ENCODE measurements at places on chromosomes 4 and X.

DNA sequence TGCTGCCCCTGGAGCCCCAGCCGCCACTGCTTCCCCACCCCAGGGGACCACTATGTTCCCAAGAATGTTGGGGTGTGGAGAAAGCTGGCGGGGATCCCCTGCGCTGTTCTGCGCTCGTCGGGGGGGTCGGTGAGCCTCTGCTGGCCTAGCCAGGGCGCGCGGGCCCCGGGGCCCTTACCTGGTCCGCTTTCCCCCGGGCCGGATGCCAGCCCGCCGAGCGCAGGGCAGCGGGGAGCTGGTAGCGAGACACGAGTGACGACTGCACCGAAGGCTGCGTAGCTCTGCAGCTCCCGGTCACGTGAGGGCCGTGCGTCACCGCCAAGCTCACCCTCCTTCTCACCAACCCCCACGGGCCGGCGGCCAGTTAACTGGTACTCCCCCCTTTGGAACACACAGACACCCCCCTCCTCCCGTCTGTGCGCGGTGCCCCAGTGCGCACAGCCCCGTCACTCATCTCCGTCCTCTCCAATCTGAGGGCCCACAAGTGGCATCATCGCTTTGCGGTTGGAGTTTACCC lies at the start of gene BEX1:
Gene BEX1 (minus strand): TSS at position 254 of the 517 bp plus-strand sequence. CDS start 897 bp downstream, outside the sequence.
- no peak for DNase-seq

DNA sequence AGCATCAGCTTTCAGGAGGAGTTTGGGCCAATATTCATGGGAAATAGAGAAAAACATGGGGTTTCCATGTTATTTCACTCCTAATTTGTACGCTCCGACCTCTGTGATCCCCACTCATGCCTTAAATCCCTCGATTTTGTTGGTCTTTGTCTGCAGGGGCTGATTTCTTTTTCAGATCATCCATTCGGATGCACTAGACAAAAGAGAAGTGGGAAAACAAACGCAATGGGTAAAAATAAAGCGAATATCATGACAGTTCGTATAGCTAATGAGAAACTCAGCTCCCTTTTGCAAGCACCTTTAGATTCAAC lies 139.1 kb upstream of the PLAC1 start:
- DNase-seq, result no peak

- DNase-seq, result no peak
Observed at GRCh38 chr4:70678383-70678999, 9.8 kb upstream of the UTP3 start.

DNA sequence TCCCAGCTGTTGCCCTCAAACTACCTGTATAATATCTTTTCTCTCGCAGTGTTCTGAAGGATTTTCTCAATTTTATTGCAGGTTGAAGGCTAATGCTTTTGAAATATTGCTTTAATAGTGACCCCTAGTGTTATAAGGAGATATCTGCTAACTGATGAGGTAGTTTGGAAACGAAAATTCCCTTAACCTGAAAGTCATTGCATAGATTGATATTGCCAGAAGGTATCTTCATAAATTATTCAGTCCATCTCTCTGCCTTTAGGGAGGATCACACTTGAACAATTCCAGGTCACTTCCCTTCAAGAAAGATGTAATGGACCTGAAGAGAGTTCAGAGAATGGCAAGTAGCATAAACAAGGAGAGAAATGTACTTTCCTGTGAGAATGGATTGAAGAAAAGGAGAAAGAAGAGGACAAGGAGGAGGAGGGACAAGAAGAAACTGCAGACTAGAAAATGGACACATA lies 44.1 kb downstream of the TIGD4 start:
- no peak for DNase-seq

DNA sequence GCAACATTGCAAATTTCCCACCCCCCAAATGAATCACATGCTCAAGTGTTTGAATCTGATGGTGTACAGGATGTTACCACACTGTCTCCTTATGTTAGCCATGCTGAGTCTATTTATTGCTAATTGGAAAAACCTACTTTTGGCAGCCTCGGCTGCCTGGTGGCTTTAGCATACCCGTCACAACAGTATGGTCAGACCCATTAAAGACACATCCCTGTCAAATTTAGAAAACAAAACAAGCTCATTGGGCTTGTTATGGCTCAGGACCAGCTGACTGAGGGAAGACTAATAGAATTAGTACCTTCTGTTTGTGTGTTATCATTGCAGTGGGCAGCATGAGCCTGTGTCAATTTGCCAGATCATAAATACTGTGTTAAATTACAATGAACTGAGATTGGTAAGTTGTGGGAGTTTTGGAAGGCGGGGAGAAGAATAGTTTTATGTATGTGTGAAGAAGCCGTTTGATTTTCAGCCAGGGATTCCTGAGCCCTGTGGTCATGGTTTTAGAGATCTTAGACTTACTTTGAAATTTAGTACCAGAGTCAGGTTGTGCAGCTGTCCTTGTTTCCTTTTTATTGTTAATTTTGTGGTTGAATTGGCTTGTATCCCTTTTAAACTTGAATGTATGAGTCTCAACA lies 66.8 kb downstream of the POLA1 start:
- DNase-seq, result no peak

DNA sequence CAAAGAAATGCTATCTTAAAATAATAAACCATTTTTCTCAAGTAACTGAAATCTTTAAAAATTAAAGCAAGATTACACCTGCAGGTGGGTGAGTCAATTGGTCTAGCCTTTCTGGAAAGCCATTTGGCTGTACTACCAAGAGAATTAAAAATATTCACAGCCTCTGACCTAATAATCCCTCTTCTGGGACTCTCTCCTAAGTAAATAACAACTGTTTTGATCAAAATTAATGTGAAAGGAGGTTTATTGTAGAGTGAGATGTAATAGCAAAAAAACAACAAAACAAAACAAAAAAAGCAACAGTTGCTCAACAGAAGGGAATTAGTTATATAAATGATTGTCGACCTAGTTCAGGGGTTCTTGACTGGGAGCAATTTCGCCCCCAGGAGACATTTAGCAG lies 89.0 kb downstream of the GEMIN8 start:
- no peak for DNase-seq

GRCh38 chr4:140523370-140523856 lies 555 bp upstream of the ELMOD2 start:
- no peak for DNase-seq

GRCh38 chr4:140450352-140450751 lies 22.9 kb upstream of the CLGN start:
- DNase-seq, result no peak

DNA sequence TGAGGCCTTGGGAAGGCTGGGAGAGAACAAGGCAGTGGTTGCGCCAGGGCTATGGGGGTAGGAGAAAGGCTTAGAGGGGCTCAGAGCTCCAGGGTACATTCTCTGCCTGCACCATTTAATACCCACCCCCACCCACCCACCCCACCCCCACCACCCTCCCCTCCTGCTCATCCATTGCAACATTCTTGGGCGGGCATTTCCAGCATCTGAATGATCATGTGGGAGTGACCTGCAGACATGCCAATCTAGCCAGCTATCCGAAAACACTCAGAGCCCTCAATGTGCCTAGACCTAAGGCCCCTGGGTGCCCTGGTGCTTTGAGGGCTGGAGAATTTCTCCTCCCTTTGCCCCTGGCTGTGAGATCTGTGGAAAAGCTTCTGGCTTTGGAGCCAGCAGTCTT lies 3.1 kb downstream of the SLC34A2 start:
- DNase-seq, result no peak

GRCh38 chrX:17359500-17359899 lies 15.5 kb upstream of the NHS start:
- no peak for DNase-seq

DNA sequence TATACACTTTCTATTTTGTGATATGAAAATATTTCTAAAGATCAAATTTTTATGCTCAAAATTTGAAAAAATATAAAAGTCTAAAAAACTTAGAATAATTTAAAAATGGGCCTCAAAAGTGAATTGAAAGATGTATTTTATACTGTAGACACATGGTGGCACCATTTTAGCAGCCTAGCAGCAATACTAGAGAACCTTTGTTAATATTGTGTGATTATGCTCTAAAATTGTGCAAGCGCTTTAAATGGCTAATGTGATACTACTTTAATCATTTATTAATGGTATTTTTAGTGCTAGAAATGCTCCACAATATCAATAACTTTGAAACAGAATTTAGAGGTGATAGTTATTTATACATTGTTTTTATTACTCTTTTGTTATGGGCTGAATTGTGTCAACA lies 3.7 kb upstream of the GUF1 start:
- no peak for DNase-seq

- no peak for DNase-seq
Observed at GRCh38 chrX:105876658-105877057, 54.3 kb downstream of the NRK start.

DNA sequence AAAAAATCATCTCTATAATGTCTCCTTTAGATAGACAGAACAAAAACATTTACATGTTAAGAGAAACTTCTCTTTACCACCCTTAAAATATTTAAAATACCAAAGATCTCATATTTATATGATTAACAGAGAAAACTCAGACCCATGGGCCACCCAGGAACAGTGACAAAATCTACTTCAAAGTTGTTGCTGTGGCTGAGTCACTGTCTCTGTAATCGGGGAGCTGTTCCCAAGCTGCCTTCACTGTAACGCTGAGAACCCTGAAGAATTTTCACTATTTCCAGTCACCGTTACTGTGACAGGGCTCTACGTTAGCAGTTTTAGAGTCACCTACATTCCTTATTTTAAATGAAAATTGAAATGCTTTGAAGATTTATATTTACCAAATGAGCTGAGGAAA lies 9.0 kb upstream of the DAPP1 start:
- DNase-seq, result no peak

DNA sequence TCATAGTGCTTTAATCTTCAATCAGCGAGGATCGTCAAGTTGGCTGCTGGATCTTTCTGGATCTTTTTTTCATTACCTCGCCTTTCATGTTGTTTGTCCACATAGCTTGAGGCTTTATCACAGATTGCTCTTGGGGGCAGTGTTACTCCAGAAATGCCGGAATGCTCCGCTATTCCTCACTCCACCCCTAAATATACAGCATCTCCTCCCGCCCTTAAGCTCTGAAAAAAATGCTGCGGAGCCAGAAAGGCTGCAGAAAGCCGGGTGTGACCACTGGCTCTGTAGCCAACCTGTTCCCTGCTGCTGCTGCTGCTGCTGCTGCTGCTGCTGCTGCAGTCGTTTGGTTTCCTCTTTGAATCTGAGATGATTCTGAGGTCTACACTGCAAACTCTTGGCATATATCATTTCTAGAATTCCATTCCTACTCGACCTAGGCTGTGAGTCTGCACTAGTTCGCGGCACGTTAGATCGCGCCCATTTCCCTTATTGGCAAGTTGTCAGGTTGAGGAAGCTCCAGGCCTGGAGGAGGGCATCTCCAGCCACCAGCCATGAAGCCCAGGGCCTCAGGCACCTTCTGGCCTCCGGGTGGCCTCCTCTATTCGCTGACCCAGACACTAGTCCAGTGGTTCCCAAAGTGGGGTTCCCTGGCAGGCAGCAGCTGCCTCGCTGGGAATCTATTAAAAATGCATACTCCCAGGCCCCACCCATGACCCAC lies 34.2 kb downstream of the WDR13 start:
- DNase-seq, result no peak

GRCh38 chr4:71268166-71268565 lies 70.7 kb upstream of the SLC4A4 start:
- no peak for DNase-seq

GRCh38 chrX:52979568-52979967 lies 21.2 kb upstream of the FAM156A start:
- DNase-seq, result no peak

DNA sequence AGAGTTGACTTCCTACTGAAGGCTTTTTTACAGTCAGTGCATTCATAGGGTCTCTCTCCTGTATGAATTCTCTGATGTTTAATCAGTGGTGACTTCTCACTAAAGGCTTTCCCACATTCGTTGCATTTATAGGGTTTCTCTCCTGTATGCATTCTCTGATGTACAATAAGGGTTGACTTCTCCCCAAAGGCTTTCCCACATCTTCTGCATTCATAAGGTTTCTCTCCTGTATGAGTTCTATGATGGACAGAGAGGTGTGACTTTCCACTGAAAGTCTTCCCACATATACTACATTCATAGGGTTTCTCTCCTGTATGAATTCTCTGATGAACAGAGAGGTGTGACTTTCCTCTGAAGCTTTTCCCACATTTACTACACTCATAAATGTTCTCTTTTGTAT lies 45.2 kb downstream of the ZNF674 start:
- no peak for DNase-seq

DNA sequence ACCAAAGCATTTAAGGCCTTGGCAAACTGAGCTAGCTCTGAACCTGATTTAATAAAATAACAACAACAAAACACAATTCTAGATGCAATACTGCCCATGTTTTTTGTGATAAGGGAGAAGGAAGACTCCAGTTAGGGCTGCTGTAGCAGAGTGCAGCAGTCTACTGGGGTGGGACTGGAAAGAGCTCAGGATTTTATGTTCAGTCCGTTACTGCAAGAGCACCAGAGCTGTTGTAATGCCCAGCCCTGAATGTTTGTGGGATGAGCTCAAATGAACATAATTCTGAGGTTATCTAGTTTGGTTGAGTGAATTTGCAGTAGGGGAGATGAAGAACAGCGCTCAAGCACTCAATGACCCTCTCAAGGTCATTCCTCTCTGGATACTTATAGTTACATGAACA lies 743.8 kb downstream of the FAT4 start:
- no peak for DNase-seq

GRCh38 chr4:55116450-55116849 lies 8.9 kb downstream of the KDR start:
- no peak for DNase-seq

DNA sequence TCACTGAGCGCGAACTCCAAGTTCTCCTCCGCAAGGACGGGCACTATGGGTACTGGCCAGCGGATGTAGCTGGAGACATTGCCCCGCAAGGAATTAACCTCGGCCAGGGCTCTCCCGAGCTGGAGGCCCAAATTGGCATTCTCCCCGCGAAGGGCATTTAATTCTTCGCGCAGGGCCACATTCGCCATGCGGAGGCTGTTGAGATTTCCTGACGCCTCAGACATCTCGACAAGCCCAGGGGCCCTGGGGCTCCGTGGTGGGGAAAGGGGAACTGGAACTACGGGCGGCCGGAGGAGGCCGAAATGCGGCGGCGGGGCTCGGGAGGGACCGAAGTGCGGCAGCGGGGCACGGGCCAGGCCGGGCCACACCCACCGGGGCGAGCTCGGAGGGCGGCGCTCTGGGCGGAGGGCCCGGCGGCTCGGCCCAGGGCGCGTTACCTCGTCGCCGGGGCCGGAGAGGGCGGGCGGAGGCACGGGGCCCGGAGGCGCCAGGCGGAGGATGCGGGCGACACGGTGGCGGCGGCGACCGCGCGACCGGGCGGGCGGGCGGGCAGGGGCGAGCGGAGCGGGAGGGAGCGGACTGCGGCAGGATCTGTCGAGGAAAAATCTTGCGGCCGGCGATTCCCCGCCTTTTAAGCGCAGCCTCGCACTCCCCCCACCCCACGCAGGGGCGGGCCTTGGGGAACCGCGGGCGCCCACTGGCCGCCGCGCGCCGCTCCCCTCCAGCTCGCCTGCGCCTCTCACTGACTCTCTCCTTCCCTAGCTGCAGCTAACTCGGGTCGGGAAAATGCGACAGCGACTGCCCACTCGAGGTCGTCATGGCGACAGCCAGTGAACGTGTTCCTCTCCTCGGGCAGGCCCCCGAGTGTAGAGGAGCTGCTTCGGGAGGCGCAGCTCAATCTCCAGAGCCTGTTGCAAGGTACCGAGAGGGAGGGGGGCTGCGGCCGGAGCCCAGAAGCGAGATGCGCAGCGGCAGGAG lies at the start of gene RTL5:
Gene RTL5 (minus strand): TSS at position 599 of the 978 bp plus-strand sequence.
- DNase-seq, result peak; percentile 3

- no peak for DNase-seq
Observed at GRCh38 chr4:94363136-94363655, 20.6 kb upstream of the HPGDS start.
